ENCODE measurements at places on chromosomes 2 and 18.

- no peak for DNase-seq
Measured at GRCh38 chr2:9655441-9656269, 24.9 kb upstream of the YWHAQ start.

GRCh38 chr2:140199312-140199711 lies 1419.1 kb upstream of the NXPH2 start:
- no peak for DNase-seq

GRCh38 chr2:109177635-109178034 lies 48.6 kb downstream of the SH3RF3 start:
- DNase-seq: no peak

GRCh38 chr2:109209412-109209811 lies 80.4 kb downstream of the SH3RF3 start:
- DNase-seq: no peak

DNA sequence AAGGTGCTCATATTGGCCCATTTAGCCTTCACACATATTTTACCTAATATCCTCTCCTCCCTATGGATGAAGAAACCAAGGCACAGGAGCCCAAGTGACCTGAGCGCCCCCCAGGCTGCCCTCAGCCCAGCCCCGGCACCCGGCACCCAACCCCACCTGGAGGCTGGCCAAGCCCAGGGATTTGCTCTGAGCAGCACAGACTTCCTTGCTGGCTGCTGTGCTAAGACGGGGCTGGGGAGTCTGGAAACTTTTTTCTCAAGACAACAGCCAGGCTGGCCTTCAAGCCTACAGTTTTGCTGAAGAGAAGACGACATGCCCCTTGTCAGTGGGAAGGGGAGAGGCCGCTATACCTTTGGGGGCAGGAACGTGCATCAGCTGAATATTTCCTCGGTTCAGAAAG lies 52.7 kb upstream of the LAMA1 start:
- DNase-seq: no peak

DNA sequence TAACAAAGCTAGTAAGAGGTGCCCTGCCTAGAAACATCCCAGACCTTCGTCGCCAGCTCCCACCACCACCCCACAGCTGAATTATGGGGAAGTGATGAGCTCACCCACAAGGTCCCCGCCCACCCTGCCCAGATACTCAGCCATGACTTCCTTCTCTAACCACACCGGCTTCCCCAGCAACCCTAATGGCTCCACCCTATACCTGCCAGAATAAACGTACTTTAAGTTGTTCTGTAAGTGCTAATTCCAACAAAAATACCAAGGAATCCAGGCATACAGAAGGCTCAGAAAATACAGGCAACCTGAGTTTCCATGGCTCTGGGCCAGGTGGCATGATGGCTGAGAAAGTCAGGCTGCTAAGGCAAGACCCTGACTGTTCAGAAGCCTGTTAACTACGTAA lies 39.1 kb downstream of the TMEM163 start:
- DNase-seq: no peak

Data from brain pericyte (primary cell).